ENCODE measurements at places on chromosomes 5 and 9.

- no peaks in the 10 kb centered on the region for H3K4me1 ChIP-seq
- H3K27ac ChIP-seq: no peak overlapping the region
- H3K36me3 ChIP-seq: no peaks in the 10 kb centered on the region
- H3K27me3 ChIP-seq: no peaks in the 10 kb centered on the region
- no peak for DNase-seq
These were observed 752.9 kb upstream of the SEMA6A start for GRCh38 chr5:117327511-117327910.

DNA sequence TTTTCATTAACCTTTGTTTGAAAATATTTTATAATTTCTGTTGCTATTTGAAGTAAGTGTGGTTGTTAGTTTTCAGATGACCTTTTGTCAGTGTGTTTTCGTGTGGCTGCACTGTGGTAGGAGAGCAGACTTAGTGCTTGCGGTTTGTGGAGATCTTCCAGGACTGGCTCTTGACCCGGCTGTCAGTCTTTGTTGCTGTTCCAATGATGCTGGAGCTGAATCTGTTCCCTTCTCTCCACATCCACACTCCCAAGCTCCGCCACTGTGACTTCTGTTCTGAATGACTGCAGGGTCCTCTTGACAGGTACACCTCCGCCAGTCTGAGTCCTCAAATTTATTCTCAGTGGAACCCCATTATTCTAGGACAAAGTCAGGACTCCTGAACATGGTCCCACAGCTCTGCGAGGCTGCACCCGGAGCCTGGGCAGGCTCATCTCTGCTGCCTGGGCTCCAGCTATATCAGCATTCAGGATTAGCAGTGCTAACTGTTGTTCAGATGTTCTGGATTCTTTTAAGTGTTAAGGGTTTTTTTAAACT is 126.0 kb downstream of the WNK2 start:
- H3K4me1 ChIP-seq: no peaks in the 10 kb centered on the region
- no peak overlapping the region for H3K27ac ChIP-seq
- H3K4me3 ChIP-seq: no peak overlapping the region
- no peaks in the 10 kb centered on the region for H3K36me3 ChIP-seq
- no peaks in the 10 kb centered on the region for H3K27me3 ChIP-seq
- DNase-seq: no peak

DNA sequence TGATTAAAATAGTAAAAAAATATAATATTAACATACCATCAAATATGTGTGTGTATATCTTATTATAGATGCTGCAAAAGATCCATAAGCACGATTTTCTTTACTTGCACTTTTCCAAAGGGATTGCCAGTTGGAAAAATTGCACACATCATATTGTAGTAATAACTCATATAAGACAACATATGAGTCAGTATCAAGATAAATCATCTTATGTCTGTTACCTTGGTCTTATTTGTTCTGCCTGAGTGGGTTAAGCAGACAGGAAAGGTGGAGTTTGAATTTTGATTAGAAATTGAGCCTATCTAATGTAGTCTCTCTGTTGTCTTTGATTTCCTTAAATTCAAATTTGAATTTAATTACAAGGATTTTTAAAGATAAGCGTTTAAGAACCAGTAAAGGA is 24.6 kb downstream of the LYSMD3 start:
- no peaks in the 10 kb centered on the region for H3K36me3 ChIP-seq
- no peaks in the 10 kb centered on the region for H3K4me1 ChIP-seq
- no peaks in the 10 kb centered on the region for H3K27me3 ChIP-seq

DNA sequence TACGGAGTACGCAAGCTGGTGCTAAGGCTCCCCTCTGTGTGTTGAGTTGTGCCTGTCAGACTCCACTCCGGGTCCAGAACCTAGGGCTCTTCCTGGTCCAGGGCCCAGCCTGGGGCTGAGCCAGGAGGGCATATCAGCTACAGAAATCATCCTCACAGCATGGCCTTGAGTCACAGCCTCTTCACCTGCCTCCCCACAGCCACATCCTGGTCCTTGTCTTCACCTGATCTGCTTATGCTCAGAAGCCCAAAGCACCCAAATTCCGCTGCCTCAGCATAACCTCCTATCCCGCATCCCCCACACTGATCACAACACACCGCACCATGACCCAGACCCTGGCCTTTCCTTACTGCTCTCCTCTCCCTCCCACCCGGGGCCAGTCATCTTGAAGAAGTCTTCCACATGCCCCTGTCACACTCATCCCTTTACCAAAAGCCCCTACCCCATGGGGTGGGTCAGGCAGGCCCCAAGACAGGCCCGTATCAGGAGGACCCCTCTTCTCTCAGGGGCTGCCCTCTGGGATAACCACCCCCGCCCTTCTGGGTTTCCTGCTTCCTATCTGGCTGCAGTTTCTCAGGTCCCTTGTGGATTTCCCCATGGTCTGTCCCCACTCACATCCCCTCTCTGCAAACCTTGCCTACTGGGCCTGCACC is 1.3 kb upstream of the IL3 start:
- H3K4me1 ChIP-seq: no peaks in the 10 kb centered on the region
- DNase-seq: no peak
- no peak overlapping the region for H3K27ac ChIP-seq
- H3K27me3 ChIP-seq: no peaks in the 10 kb centered on the region
- H3K36me3 ChIP-seq: no peaks in the 10 kb centered on the region

GRCh38 chr9:129555512-129556215 is 65.2 kb downstream of the C9orf50 start:
- no peak overlapping the region for H3K4me3 ChIP-seq
- H3K27me3 ChIP-seq: no peaks in the 10 kb centered on the region
- H3K4me1 ChIP-seq: peaks cover 27% of the 10 kb centered on the region
- no peak for DNase-seq
- peak overlapping the region; percentile 0 for H3K27ac ChIP-seq

All from esophagus squamous epithelium (tissue), 5 donors.